Thyroid gland (tissue), 4 donors: ENCODE measurements at places on chromosomes 3 and 15. TPM values are rescaled to one million over a fixed set of nuclear protein-coding genes. Genes with fewer than 3 reads are reported as not detected.

DNA sequence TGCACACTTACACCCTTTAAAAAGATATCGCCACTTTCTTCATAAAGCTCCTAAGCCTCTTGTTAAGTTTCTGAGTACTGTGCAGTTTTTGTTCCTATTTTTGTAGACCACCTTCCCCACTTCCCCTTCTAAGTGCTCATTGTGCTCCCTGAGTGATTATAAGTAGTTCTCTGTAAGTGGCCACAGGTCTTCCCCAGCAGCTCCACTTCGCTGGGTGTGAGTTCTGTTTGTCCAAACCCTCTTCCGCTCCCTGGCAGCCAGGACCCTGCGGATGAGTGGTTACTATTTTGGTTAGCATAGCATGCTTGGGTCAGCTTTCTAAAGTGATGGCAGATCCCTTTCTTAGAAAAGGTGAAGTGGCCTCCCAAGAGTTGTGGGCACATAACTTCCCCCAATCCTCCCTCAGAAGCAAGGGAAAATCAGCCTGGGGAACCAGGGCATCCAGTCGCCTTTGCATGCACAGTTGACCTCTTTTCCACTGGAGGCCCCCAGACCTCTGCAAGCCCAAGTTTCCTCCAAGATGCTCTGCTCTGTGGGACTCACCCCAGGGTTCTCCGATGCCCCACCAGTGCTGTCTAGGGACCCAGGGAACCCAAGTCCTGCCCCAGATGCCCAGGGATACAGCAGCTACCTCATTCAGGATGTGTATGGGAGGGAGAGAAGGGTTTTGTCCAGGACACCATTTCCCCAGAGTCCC lies 69.6 kb downstream of the ATP10A start:
- DNase-seq: no peak

DNA sequence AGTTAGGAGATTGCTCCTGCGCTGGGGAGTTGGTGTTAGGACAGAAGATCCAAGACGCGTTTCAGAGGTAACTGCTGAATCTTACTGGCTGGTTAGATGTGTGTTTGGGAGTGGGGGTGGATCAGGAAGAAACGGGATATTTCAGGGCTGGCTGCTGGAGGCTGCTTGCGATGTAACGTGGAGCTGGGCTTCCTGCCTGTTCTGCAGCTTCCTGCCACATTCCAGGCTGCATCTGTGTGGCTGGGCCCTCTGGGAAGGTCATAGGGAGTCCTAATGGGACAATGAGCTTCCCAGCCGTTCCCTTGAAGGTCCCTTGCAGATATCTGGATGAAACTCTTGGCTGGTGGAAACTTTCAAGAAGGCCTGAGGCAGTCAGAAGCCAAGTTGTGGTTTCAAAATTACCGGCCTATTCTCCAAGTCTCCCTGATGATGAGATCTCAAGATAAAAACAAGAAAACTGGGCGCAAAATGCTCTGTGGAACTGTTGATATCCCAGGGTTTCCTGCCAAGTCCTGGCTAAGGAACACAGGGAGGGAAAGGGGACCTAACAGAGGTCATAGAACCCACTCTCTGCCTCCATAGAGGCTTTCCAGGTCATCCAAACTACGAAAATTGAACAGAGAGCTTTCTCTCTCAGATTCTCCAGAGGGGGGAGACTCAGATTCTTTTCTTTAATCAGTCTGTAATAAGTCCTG lies 67.0 kb downstream of the NOX5 start:
- DNase-seq: peak; percentile 15

GRCh38 chr3:172159962-172160538 lies 120.7 kb downstream of the FNDC3B start:
- peak; percentile 87 for DNase-seq

DNA sequence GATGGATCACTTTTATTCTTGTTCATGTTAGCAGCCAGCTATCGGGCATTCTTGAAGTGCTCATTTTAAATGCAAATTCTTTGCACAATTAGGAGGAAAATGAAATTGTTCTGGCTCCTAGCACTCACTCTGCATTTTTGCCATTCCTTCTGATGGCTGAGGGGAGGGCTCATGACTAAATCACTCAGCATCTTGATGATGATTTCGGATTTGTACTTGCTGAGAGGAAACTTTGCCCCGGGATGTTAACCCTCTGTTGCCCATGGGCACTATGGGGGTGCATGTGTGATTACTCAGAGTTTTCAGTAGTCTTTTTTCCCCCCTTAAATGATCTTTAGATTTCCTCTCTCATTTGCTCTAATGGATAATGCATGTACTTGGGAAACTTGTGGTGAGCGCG lies 299.6 kb upstream of the C2CD4B start:
- no peak for DNase-seq

DNA sequence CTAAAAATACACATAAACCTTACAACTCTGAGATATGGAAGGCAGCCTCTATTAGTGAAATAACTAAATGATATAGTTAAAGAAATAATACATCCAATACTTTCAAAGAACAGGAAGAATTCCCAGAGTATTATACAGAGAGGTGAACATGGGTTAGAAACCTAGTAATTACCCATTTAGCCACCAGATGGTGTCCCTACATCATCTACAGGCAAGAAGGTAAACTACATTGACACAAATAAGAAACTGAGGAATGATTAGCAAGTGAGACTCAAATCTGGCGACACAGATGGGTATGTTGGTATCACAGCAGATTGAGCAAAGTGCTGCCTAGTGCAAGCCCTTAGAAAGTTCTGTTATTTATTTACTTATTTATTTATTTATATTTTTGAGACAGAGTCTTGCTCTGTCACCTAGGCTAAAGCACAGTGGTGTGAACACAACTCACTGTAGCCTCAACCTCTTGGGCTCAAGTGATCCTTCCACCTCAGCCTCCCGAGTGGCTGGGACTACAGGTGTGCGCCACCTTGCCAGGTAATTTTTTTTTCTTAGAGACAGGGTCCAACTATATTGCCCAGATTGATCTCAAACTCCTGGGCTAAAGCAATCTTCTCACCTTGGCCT lies 28.2 kb downstream of the NEK4 start:
- no peak for DNase-seq

DNA sequence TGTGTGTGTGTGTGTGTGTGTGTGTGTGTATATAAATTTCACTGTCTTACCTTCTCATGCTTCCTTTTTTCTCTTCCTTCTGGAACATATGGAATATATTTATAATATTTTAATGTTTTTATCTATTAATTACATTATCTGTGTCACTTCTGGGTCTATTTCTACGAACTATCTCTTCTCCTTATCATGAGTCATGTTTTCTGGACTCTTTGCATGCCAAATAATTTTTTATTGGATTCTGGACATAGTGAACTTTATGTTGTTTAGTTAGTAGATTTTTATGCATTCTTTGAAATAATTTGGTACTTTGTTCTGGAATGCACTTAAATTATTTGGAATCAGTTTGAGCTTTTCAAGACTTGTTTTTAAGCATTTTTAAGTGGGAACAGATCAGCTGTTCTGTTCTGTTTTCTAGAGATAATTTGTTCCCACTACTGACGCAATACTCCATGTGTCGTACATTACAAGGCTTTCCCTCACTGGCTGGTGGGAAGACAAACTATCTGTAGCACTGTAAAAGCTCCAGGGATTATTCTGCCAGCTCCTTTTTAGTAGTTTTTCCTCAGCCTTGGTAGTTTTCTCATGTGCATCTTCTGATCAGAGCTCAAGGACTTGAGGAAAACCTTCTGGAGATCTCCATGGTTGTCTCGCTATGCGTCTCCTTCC lies 302.0 kb downstream of the CLSTN2 start:
- no peak for DNase-seq

GRCh38 chr3:106675451-106675850 lies 701.8 kb upstream of the CCDC54 start:
- DNase-seq: no peak

DNA sequence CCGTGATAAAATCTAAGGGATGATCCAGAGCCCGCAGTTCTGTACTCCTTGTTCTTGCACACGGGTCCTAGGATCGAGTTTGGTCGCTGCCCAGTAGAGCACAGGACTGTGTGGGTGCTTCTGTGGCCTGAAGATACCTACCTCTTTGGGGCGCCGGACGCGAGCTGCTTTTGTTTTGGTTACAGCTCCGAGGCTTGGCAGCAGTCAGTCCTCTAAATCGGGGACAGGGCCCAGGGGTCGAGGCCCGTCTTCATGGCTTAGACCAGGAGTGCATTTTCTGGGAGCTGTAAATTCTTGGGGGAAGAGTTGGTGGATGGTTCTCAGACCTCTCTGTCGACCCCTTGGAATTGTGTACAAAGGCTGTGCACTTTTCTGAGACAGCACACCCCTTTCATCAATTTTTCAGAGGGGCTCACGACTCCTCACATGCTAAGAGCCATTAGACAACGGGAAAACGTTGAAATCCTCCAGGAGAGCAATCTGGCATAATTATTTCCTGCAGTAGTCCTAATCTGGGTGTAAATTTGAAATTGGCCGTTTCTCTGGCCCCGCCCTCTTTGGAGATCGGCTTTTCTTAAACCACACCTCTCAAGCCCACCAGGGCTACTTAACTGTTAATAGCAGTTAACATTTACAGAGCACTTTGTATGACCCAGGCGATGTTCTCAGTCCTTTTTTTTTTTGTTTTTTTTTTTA lies 928 bp downstream of the CEP97 start:
- peak; percentile 38 for DNase-seq

- no peak for DNase-seq
Measured at GRCh38 chr3:55624238-55624637, 137.1 kb upstream of the WNT5A start.

DNA sequence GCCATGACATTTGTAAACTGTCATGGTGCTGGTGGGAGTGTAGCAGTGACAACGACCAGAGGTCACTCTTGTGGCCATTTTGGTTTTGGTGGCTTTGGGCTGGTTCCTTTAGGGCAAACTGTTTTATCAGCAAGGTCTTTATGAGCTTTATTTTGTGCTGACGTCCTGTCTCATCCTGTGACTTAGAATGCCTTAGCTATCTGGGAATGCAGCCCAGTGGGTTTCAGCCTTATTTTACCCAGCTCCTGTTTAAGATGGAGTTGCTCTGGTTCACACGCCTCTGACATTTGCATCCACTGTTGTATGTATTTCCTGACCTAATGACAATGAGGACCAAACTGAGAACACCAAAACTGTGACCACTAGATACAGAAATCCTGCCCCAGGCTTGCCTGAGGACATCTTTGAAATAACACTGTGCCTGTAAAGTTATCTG lies 37.6 kb downstream of the RAB8B start:
- no peak for DNase-seq

Gene NDUFB5
- total RNA-seq: 129 TPM

Gene ITIH1
- total RNA-seq: not detected

Gene TADA3
- total RNA-seq: 78.2 TPM
